ENCODE measurements at places on chromosomes 5 and 9. TPM values are rescaled to one million over a fixed set of nuclear protein-coding genes. Genes with fewer than 3 reads are reported as not detected.

The SLC34A1 gene
- total RNA-seq, result 0.02 TPM

The PCDHGA6 gene
- total RNA-seq, result 0.07 TPM

The PRSS3 gene
- total RNA-seq, result 3.1 TPM

The LRRC19 gene
- not detected for total RNA-seq

The BSPRY gene
- total RNA-seq, result not detected

The RGS7BP gene
- total RNA-seq, result not detected

The SPATA6L gene
- 0.69 TPM for total RNA-seq

The SPRY4 gene
- 3.6 TPM for total RNA-seq

The MAMDC2 gene
- total RNA-seq, result 3.4 TPM

The PAPPA gene
- total RNA-seq, result 0.20 TPM

The BRD3 gene
- 4.6 TPM for total RNA-seq

The SPATA31C1 gene
- total RNA-seq, result not detected

The GCNT4 gene
- 0.79 TPM for total RNA-seq

The IFNA8 gene
- not detected for total RNA-seq

The GPR150 gene
- 0.34 TPM for total RNA-seq

The HRH2 gene
- total RNA-seq, result 0.32 TPM

The SEC24A gene
- 40.6 TPM for total RNA-seq

The NDUFAF2 gene
- total RNA-seq, result 31.0 TPM

The CTSV gene
- 11.2 TPM for total RNA-seq

The WDR41 gene
- total RNA-seq, result 65.0 TPM

The TAF11L5 gene
- not detected for total RNA-seq

The PSD2 gene
- total RNA-seq, result 0.15 TPM

The ZDHHC11 gene
- total RNA-seq, result 0.22 TPM

The ECSCR gene
- total RNA-seq, result 1.5 TPM

The DENND1A gene
- 23.0 TPM for total RNA-seq

The NMUR2 gene
- total RNA-seq, result not detected

The LCN6 gene
- not detected for total RNA-seq

The GAS1 gene
- total RNA-seq, result 8.9 TPM

The F2RL1 gene
- total RNA-seq, result 125 TPM

The AFAP1L1 gene
- 9.1 TPM for total RNA-seq

The ADAMTS12 gene
- total RNA-seq, result 16.7 TPM

The IER5L gene
- 43.1 TPM for total RNA-seq

The APBA1 gene
- 0.69 TPM for total RNA-seq

The TMEM267 gene
- total RNA-seq, result 13.8 TPM

The PCDHA5 gene
- not detected for total RNA-seq

The PITX1 gene
- 4.6 TPM for total RNA-seq

The NTNG2 gene
- total RNA-seq, result 0.49 TPM

The CD274 gene
- total RNA-seq, result 31.2 TPM

The DNAI1 gene
- not detected for total RNA-seq

The ARAP3 gene
- total RNA-seq, result 5.5 TPM

The SPARC gene
- total RNA-seq, result 2,332 TPM

The CTNND2 gene
- total RNA-seq, result 0.17 TPM

The IFNA2 gene
- total RNA-seq, result not detected

The KYAT1 gene
- 15.9 TPM for total RNA-seq

The BARX1 gene
- total RNA-seq, result 0.69 TPM

The ANKRD34B gene
- not detected for total RNA-seq

The SHC3 gene
- 3.2 TPM for total RNA-seq

The ACOT12 gene
- total RNA-seq, result not detected

The IL4 gene
- not detected for total RNA-seq

The CORO2A gene
- total RNA-seq, result 3.6 TPM

The LCN15 gene
- total RNA-seq, result not detected

The PPP2R2B gene
- 7.6 TPM for total RNA-seq

The SH3RF2 gene
- 7.6 TPM for total RNA-seq

The DRD1 gene
- total RNA-seq, result 0.57 TPM

The SOX30 gene
- 0.22 TPM for total RNA-seq
